Left cardiac atrium (tissue), 4 donors: ENCODE measurements at places on chromosomes 11 and 22.
A peak's percentile ranks its signal among the peaks of the same experiment; 100 is the strongest.

DNA sequence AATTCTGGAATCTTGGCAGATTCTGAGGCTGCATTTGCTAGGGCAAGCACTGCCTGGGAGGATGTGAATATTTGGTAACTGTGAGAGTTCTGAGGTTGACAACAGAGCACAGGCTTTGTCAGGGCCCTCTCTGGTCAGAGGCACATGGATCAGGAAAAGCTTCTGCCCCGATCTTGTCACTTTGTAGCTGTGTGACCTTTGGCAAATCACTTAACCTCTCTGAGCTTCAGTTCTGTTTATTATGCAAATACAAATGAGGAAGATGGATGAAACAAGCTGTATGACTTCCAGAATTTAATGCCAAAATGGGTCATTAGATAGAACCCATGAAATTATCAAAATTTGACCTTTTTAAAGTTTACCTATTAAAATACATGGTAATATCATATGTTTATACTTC is 94.9 kb downstream of the SEZ6L start:
- DNase-seq: no peak

- DNase-seq: no peak
Measured at GRCh38 chr11:64885367-64886286, 7.2 kb upstream of the EHD1 start.

DNA sequence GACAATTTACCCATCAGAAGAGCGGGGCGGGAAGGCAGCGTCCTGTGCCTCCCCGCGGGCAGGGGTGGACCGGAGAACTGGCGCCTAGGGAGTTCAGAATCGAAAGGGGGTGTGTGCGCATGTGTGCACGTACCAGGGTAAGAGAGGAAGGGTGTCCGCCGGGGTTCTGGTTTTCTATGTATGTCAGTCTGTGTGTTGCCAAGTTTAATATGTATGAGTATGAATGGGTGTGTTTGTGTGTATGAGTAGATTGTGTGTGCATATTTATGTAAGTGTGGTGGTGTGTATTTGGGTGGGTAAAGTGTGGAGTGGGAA is 2.0 kb downstream of the KCNC1 start:
- DNase-seq: no peak

DNA sequence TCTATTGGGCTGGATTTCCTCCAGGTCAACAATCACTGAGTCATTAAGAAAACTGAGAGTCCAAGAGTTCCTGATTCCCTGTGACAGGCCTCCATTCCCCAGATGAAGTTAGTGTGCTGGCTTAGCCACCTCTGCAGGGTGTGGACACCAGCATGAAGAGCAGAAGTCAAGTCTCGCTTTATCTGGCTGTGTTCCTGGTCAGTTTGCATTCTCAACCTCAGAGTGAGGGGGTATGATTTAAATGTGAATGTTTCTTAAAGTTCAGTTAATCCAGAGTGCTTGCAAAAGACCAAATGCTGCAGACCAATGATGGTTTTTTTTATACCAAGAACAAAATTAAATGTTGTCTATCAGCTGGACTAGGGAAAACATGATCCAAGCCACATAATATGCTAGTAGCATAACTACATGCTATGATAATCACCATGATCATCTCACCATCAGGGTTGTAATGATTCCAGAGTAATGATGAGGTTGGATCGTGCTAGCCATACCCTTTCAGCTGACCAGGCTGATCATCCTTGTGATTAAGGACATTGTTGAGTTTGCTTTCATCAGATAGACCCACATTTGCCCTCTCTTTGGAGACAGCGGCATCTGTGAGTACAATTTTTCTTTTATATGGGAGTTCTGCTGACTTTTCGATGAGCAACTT is 145.8 kb upstream of the ARHGAP20 start:
- no peak for DNase-seq

DNA sequence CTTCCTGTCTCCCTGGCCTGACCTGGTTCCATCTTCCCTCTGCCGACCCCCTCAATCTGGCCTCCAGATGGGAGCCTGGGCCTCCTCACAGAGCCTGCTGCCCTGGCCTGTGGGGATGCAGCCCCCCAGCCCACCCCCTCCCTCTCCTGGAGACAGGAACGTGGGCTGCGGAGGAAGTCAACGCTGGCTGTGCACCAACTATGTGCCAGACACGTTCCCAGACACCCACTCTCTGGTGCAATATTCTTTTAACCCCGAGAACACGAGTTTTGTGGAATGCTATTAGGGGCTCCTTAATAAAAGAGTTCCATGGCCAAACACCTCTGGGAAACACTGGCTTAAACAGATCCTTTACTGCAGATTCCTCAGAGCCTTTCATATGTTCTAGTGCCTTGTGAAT is 15.9 kb downstream of the WNT11 start:
- no peak for DNase-seq

GRCh38 chr11:77309401-77310085 is 8.1 kb upstream of the GDPD4 start:
- DNase-seq: no peak

DNA sequence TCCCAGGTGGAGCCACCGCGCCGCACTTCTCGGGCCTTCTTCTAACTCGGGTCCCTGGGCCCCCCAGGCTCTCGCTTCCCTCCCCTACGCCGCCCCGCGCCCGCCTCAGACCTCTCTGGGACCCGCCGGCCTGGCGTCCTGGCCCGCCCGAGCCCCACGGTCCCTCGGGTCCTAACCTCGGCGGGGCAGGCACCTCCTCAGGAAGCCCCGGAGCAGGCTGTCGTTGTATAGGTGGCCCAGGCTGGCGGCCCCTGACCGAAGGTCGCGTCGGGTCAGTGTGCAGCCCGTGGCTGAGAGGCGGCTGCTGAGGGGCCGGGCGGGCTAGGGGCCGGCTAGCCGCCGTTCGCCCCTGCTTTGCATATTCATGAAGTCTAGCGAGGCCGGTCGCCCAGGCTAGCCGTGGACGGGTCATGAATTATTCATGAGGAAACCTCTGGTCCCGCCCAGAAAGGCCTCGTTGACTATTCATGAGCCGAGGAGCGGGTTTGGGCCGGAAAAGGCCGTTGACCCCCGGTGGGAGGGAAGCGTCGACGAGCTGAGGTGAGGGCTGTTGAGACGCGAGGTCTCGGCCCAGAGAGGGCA is at the start of gene HORMAD2:
TSS of gene HORMAD2 (plus strand) at position 513 of the 582 bp plus-strand sequence. CDS start 13,489 bp downstream, outside the sequence.
- DNase-seq: peak; percentile 26

DNA sequence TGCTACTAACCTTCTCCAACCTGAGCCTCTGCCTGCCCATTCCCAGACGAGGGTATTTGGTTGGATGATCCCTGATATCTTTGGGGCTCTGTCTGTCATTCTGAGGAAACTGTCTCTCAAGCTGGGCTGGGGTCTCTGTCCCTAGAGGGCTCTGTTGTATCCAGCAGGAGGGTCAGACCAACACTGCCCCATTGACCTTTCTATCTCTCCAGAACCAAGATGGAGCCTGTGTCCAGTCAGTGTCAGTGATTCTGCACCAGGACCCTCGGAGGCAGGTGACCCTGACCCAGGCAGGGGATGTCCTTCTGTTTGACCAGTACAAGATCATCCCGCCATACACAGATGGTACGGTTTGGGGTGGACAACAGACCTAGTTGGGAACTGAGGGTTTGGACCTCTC is 21.9 kb downstream of the OTOG start:
- DNase-seq: no peak

- peak; percentile 23 for DNase-seq
Measured at GRCh38 chr11:122398167-122398566, 257.4 kb upstream of the UBASH3B start.

- no peak for DNase-seq
Measured at GRCh38 chr22:40430991-40431390, 60.6 kb downstream of the SGSM3 start.

DNA sequence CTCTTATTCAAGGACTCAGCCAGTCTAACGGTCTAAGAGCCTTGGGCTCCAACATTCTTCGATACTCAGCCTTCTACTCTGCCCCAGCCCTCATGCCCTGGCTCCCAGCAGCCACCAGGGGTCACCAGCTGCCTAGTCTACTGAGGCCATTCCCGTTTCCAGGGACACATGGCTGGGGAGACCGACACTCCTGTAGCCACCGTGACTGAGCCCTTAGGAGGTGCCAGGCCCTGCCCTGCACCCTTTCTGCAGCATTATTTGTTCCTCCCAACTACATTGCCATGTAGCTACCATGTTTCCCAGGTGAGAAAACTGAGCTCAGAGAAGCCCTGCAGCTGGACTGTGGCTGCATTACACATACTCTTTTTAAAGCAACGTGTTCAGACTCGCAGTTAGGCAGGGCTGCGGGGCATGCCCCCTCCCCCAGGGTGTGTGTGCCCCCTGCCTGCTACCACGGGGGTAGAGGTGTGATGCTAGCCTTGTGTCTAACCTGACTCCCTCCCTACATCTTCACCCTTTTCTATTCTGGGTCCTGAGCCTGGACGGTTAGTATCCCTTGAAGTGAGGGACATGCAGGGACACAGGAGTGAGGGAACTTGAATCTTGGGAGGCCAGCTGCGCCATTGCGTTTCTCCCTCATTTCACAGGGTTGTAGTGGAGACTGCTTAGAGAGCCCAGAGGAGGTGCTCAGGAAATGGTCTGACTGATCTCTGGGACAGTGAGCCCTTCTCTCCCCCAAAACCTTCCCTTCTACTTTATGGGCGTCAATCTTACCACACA is 17.5 kb downstream of the ATG16L2 start:
- DNase-seq: peak; percentile 89

- DNase-seq: no peak
Measured at GRCh38 chr11:66922551-66922950, 35.6 kb downstream of the PC start.
